ENCODE measurements at places on chromosomes 4 and X. TPM values are rescaled to one million over a fixed set of nuclear protein-coding genes. Genes with fewer than 3 reads are reported as not detected.

- DNase-seq, result no peak
Observed at GRCh38 chr4:1445716-1446445, 39.6 kb upstream of the NKX1-1 start.

DNA sequence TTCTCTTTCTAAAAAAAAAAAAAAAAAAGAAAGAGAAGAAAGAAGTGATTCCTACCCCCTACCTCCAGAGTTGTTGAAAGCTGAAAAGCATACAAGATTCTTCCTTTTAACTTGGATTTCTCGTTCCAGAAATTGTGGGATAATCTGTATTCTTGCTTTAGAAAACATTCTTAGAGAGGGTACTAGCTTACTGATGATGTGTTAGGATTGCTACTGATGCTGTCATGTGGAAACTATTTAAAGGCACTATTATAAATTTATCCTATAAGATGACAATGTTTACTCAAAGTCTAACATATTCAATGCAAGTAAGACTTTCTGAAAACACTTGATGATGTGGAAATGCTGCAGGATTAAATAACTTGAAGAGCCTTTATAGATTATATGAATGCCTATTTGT is 204.0 kb upstream of the PUDP start:
- no peak for DNase-seq

- no peak for DNase-seq
Observed at GRCh38 chr4:179307297-179308136, 1865.3 kb upstream of the AGA start.

- peak; percentile 95 for DNase-seq
Observed at GRCh38 chr4:8898419-8898818, 26.8 kb upstream of the HMX1 start.

GRCh38 chrX:130159776-130160175 is 5.9 kb downstream of the AIFM1 start:
- DNase-seq, result no peak

DNA sequence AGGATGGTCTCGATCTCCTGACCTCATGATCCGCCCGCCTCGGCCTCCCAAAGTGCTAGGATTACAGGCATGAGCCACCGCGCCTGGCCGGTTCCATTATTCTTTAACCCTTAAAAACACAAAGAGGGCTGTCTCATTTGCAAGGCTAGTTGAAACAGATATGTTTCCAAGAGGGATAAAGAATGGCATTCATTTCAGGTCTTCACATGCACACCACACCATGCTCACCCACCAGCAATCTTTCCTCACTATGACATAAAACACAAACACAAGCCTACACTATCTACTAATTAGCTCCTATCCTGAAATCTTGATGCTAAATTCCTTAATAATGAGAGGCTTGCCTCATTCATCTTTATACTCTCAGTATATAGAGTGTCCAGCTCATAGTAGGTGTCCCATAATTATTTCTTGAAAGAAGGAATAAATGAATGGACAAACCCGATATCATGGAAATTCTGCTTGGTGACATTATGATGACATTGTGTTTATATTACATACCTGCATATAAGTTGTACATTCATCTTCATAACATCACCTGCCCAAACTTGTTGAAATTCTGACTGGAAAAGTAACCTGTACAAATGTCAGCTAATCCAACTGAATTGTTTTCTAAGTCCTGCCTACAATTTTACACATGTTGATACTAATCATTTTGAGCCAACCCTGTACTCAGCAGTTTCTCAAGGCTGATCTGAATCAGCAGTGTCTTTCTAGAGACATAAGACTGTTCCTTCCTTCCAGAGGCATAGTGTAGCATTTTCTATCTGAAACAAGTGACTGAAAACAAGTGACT is 408.5 kb downstream of the KLHL13 start:
- no peak for DNase-seq

DNA sequence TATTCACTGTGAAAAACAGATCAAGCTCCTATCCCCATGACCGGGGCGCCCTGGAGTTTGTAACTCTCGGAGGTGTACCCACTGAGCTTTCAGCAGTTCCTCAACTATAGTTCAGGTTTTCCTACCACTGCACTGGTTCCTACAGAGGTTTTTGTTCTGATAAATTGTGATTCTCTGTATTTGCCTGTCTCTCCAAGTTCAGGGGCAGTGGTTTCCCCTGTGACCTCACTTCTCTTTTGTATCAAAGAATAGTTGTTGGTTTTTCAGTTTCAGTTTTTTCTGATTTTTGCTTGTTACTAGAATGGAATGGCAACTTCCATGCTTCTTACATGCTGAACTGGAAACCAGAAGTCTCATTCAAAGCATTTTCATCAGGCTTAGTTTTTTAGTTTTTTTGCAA is 56.8 kb upstream of the PLS3 start:
- no peak for DNase-seq

GRCh38 chr4:6742507-6742906 is 26.5 kb downstream of the BLOC1S4 start:
- DNase-seq, result no peak

The NAP1L5 gene
- total RNA-seq, result 8.6 TPM
